ENCODE measurements at places on chromosomes 13 and 19.

GRCh38 chr19:32200312-32201038, 144.9 kb upstream of the ZNF507 start:
- no peak for DNase-seq

DNA sequence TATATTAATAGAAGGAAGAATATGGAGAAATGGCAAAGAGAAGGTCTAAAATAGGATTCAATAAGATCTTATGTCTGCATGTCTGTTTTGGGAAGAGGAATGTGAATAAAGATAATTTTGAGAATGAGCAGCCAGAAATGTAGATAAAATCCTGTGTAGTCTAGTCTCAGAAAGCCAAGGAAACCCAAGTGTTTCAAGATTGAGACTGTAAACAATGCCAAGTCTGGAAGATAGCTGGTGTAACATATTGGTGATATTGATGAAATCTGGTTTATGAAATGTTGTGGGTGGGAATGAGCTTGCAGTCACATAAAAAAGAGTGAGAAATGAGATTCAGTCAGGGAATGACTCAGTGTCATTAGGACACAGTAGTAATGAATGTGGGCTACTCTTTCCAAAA, 1180.3 kb upstream of the PCDH20 start:
- no peak for DNase-seq

DNA sequence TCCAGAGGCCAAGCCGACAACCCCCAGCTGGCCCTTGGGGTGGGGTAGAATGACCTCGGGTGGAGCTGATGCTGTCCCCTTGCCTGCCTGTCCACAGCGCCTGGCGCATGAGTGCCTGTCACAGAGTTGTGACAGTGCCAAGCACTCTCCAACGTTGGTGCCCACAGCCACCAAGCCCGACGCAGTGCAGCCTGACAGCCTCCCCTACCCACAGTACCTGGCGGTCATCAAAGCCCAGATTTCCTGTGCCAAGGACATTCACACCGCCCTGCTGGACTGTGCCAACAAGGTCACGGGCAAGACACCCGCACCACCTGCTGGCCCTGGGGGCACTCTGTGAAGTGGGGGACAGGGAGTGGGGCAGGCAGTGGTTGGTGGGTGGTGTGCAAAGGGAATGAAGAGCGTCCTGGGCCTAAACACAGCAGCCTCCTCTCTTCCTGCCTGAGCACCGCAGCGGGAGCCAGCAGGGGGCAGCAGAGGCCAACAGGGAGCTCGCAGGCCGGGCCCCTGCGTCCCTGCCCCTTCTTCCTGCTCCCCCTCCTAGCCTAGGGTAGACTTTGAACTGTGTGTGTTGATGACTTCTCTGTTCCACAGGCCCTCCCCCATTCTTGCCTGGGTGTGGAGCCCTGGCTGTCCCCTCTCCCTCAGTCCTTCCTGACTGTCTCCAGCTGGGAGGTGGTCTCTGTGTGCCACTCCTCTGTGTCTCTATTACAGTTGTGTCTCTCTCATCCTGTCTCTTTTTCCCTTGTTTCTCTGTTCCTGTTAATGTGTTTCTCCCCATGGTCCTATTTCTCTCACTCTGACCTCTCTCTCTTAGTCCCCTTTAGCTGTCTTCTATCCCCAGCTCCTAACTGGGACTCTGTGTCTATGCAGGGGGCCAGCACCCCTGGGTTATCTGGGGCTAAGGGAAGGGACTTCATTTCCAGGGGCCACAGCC, 6.5 kb downstream of the MED29 start:
- peak; percentile 94 for DNase-seq

DNA sequence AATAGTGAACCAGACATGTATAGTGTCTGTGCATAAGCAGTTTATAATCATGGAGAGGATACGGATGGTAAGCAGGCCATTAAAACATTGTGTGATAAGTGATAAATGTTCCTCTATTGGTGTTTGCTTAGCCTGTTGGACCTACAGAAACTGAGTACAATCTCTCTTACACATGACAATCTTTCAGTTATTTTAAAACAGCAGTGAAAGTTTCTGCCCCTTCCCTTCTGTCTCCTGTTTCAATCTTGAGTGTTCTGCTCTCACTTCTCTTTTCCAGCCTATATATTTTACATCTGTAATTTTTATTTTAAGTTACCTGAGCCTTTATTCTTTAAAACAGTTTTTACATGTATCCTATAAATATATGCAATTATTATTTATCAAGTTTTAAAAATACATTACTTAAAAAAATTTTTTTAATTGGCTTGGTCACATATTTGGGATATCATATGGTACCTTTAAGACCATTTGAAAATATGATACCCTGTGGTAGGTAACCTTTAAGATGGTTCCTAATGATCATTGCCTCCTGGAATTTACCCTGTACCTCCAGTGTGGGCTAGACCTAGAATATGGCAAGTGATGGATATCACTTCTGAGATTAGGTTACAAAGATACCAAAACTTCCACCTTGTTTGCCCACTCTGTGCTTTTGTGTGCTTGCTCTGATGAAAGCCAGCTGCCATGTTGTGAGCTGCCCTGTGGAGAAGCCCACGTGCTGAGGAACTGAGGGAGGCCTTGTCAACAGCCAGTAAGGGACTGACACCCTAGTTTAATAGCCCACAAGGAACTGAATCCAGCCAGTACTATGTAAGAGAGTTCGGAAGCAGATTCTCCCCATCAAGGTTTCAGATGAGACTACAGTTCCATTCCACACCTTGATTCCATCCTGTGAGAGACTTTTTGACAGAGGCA, 99.3 kb downstream of the DHRS12 start:
- DNase-seq, result no peak

- DNase-seq, result no peak
Observed at GRCh38 chr13:90896002-90896401, 451.5 kb upstream of the MIR17HG start.

All from CD4-positive, alpha-beta T cell treated with Interleukin-15 for 1 hour (primary cell).